ENCODE measurements at places on chromosomes 4 and X.

- DNase-seq: no peak
Measured at GRCh38 chrX:49040376-49040955, 2.7 kb downstream of the TFE3 start.

DNA sequence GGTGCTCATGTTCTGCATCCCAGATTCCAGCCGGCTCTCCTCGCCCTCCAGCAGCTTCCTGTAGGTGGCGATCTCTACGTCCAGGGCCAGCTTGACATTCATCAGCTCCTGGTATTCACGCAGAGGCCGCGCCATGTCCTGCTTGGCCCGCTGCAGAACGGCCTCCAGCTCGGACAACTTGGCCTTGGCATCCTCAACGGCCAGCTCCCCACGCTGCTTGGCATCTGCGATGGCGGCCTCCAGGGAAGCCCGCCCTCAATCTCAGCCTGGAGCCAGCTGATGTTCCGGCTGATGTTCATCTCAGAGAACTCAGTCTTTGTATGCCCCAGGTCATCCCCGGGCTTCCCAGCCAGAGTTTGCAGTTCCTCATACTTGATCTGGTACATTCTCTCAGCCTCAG, 431.8 kb upstream of the DIPK2B start:
- peak; percentile 7 for DNase-seq

DNA sequence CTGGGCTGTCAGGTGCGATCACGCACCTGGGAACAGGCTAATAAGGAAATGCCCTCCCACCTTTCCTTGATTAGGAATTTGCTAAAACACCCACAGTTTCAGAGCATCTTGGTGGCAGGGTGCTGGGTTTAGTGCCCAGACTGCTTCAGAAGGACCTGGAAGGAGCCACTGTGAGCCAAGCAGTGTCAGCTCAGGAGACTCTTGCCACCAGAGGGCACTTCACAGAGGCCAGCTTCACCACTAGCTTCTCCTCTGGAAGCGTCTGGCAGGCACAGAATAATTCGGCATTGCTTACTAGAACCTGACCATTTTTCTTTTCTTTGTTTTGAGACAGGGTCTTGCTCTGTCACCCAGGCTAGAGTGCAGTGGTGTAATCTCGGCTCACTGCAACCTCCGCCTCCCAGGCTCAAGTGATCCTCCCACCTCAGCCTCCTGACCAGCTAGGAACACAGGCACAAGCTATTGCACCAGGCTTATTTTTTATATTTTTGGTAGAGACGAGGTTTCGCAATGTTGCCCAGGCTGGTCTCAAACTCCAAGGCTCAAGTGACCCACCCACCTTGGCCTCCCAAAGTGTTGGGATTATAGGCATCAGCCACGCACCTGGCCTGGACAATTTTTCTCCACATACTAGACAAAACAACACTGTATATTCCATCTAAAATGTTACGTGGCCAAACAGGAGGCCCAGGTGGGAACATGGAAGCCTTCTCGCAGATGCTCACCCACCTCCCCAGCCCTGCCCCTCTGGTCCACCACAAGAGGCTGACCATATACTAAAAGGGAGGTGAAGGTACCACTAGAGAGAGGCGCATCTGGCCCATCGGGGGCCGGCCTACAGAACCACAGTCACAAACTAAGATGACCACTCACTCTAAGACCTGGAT, 14.1 kb downstream of the NOP14 start:
- DNase-seq: no peak

DNA sequence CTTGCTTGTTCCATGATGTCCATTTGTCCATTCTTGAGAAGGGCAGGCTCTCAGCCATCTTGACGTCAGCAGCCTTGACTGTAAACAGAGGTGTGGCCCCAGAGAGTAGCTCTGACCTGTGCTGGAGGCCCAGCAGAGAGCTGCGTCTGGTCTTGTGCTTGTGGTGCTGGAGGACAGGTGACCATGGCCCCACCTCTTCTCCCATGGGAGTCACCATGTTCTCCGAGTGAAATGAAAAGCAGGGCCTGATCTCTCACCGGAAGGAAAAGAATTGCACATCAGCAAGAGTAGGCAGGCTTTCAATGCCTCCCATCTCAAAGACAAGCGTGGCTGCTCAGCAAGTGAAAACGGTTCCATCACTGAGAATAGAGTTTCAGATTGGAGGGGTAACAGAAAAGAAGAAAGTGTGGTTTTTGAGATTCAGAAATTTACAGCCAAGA, 11.5 kb downstream of the PARM1 start:
- no peak for DNase-seq

- no peak for DNase-seq
Measured at GRCh38 chr4:85488416-85488815, 13.5 kb downstream of the ARHGAP24 start.

DNA sequence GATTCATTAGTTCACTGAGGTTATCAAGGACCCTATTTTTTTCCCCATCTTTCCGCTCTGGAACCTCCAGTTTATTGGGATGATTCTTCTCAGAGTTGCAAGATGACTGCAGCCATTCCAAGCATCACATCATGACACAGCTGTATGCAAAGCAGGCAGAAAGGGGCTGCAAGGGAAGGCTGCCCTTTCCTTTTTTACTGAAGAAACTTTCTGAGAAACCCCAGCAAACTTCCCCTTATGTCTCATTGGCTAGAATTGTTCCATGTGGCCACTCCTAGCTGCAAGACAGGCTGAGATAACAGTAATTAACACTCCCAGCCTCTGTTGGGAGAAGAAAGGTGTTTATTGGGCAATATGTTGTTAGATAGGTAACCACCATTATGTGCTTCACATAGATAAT, 102.6 kb downstream of the SATL1 start:
- DNase-seq: no peak

GRCh38 chr4:179941911-179942310, 2301.3 kb upstream of the TENM3 start:
- no peak for DNase-seq

- DNase-seq: no peak
Measured at GRCh38 chr4:152594978-152595925, 59.4 kb upstream of the FBXW7 start.

DNA sequence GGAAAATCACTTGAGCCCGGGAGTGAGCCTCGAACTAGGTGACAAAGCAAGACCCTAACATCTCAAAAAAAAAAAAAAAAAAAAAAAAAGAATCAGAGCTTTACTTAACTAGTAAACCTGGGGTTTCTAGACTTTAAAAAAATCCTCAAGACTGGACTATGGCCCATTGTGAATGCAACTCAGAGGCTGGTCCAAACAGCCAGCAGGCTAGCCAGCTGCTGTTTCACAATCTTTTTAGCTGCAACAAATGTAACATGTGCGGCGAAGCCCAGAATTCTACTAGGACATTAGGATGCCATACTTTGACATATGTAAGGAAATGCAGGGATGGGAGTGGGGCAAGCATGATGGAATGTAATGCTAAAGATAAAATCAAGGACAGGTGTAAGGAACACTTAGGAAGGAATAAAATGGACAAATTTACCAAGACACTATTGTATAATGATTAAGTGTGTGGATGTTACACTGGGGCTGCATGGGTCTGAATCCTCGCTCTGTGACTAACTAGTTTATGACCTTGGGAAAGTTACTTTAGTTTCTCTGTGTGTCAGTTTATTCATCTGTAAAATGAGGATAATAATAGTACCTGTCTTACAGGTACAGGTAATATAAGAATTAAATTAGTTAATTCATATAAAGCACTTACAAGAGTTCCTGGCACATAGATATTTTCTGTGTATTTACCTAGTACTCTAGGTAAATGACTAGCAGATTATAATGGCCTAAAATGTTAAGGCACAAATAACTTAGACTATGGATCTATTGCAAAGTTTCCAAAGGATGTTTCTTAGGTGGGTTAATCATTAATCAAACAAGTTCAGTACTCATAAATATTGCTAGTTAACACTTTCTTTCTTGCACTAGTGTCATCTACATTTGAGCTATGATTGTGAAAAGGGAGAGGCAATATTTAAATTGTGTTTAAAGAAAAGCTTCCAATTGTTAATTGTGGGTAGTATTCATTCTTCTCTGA, 49.5 kb downstream of the HELQ start:
- no peak for DNase-seq

GRCh38 chr4:112214390-112215264, 17.0 kb upstream of the AP1AR start:
- DNase-seq: no peak

DNA sequence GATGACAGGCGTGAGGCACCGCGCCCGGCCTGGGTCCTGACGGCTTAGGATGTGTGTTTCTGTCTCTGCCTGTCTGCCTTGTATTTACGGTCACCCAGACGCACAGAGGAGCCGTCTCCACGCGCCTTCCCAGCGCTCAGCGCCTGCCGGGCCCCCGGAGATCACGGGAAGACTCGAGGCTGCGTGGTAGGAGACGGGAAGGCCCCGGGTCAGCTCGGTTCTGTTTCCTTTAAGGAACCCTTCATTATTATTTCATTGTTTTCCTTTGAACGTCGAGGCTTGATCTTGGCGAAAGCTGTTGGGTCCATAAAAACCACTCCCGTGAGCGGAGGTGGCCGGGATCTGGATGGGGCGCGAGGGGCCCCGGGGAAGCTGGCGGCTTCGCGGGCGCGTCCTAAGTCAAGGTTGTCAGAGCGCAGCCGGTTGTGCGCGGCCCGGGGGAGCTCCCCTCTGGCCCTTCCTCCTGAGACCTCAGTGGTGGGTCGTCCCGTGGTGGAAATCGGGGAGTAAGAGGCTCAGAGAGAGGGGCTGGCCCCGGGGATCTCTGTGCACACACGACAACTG, 1.3 kb downstream of the SHOX start:
- no peak for DNase-seq

DNA sequence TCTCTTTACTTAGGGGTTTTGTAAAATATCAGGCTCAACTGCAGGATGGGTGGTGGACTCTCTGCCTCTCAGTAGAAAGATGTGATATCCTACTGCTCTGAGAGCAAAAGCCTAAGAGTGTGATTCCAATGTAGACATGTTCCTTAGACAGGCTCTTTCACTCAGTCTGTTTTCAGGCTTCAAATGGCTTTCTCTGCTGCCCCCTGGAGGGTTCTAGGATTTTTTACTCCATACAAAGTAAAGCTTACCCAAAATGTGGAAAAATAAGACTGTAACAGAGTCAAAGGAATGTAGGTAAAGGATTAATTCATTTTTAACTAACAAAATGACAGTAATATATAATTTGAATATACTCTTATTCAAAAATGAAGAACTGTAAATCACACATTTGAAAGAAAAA, 32.1 kb downstream of the ZGRF1 start:
- peak; percentile 33 for DNase-seq

GRCh38 chrX:41449131-41449530, 2.0 kb downstream of the NYX start:
- no peak for DNase-seq

GRCh38 chrX:15744181-15744867, 6.3 kb downstream of the CA5B start:
- DNase-seq: no peak

DNA sequence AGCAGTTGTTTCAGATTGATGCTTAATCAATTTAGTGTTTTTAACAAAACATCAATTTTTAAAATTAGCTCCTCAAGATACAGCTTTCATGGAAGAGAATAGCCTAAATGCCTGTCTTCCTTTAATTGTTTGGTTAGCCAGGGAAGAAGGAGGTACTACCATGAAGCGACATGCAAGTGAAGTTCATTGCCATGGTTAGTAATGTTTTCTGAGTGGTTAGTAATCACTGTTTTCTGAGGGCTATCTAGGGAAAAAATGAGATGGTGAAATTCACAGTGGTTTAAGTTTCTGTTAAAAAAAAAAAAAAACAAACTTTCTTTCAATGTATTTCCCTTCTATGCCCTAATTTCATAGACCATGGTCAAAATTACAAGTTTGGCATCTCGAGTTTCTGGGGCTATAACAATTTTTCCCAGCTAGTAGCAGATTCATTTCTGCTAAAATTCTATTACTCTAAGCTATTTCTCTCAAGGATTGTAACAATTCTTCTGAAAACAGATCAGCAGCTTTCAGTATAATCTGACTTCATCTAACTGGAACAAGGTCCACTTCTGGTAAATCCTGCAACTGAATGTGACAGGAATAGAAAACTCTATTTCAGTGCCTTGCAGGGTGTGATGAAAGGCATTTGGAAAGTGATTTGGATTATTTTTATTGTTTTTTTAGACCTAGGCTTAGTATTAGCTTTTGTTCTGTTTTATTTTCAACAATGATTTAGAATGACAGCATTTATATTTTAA, 157.0 kb downstream of the PCDH18 start:
- no peak for DNase-seq

- no peak for DNase-seq
Measured at GRCh38 chr4:13840502-13841190, 213.1 kb upstream of the BOD1L1 start.

DNA sequence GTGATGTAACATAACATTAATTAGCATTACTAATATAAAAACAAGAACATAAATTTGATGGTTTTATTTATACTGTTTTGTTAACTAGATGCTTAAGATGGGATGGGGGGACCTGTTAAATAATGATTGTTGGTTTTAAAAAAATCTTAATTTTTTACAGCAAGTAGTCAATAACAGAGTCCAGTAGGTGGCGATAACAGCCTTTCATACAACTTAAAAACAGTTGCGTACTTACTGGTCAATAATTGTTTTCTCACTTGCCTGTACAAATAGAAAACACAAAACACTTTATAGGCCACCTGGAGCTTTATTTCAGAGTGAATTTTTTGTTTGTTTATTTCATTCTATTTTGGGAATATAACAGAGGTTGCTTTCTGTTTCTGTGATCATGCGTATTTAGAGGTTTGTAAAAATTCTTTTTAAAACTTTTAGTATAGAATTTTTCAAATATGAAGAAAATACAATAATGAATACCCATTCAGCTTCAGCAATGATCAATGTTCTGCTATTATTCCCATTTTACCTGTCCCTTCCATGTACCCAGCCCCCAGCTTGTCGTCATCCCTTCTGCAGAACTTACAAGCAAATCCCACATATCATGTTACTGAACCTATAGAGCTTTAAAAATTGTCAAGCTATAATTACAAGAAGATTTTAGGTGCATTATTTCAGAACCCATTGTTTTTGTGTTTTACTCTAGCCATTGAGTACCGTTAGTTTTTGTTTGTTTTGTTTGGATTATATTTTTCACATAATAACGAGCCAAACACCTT, 97.1 kb downstream of the MRPL1 start:
- DNase-seq: no peak

GRCh38 chr4:94574616-94575015, 122.9 kb downstream of the PDLIM5 start:
- no peak for DNase-seq

- DNase-seq: no peak
Measured at GRCh38 chrX:8345473-8345872, 119.2 kb upstream of the VCX3B start.

DNA sequence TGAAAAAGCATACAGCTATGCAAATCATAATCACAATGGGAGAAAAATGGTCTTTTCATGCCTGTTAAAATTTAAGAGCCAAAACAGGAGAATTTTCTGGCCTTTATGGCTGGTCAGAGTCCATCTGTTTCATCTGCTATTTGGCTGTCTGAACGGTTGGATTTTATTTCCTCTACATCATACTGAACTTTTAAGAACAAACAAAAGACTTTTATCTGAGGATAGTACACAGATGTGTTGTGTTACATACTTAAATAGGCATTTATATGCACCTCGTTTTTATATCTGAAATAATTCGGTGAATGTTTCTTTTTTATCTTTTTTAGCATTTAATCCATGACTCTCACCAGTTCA, 18.0 kb upstream of the WWC2 start:
- no peak for DNase-seq

Measured in ELF-1 (cell line).